ENCODE measurements at places on chromosomes 1 and 21.
A peak's percentile ranks its signal among the peaks of the same experiment; 100 is the strongest.

DNA sequence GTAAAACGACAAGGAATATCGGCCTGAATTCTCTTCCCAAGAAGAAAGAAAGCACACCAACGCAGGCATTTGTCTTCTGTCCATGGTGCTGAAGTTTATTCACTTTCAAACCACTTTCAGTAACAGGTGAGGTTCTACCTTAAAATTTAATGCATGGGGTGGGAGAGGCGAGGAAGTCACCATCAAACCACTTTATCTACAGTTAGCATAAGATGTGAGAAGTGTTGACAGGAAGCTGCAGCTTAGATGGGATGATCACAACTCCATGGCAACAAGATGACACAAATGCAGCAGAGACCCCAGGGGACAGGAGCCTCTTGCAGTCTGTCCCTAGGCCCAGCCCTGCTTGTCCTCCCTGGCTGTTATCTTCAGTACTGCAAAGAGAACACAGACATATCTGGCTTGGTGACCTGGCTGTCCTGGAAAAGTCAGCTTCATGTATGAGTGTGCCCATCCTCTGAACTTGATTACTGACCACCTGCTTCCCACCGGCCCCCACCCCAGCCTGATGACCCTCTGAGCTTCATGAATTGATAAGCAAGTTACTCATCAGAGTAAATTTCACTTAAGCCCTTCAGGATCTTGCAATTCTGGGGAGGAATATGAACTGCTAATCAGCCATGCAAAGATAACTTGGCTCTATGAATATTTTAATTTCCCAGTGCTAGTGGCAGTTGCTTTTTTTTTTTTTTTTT, 1.8 kb downstream of the NPPA start:
- no peak for DNase-seq

- no peak for DNase-seq
Observed at GRCh38 chr21:37368541-37369279, 2.1 kb downstream of the DYRK1A start.

- DNase-seq = no peak
Observed at GRCh38 chr1:85166351-85166750, 34.5 kb downstream of the SYDE2 start.

- no peak for DNase-seq
Observed at GRCh38 chr1:42379794-42380585, 602 bp upstream of the RIMKLA start.

GRCh38 chr1:172944931-172945330, 105.8 kb downstream of the TNFSF18 start:
- DNase-seq = no peak

GRCh38 chr1:9689971-9690381, 38.4 kb downstream of the PIK3CD start:
- DNase-seq = peak; percentile 56

DNA sequence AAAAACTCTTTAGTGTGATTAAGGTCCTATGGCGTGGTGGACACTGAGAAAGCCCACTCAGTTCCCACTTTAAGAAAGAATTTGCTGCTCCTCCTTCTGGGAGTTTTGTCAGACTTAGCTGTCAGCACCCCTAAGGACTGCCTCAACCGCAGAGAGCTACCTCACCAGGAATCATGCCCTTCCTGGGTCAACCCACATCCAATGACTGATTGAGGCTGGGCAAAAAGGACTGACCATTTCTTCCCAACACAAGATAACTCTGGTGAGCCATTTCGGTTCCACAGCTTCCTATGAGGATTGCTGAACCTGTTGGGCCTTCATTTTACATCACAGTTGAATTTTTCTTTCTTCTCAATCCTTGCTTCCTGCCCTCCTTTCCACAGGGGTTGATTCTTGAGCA, 197.9 kb downstream of the NCAM2 start:
- no peak for DNase-seq
